Activated T-helper 1 cell treated with anti-CD3 and anti-CD28 coated beads, Interleukin-2, amount 50 U/mL, for 16 hours (primary cell): ENCODE measurements at places on chromosomes 4 and X.

DNA sequence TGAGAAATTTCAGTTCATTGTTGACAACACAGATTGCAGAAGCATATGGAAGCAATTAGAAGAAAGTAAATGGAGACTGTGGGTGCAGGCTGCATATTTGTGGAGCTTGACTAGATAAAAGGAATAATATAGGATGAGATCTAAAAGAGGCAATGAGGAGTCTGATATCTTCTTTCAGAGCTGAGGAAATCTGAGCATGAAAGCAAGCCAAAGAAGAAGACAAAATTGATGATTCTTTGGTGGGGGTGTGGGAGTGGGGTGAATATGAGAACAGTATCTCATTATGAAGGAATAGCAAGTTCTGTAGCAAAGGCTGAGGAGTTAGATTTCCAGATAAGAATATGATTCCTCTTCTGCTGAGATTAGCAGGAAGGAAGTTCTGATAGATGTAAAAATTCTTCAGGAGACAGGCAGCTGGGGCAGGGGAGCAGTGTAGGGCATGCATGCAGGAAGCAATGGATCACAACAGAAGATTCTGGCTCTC lies 6.1 kb upstream of the PDHA2 start:
- DNase-seq: no peak

- no peak for DNase-seq
Observed at GRCh38 chr4:60485276-60485675, 714.9 kb upstream of the ADGRL3 start.

- no peak for DNase-seq
Observed at GRCh38 chr4:183469936-183470335, 25.5 kb downstream of the CDKN2AIP start.

- no peak for DNase-seq
Observed at GRCh38 chr4:106495476-106495875, 126.9 kb upstream of the GIMD1 start.

- DNase-seq: no peak
Observed at GRCh38 chr4:42676066-42676951, 19.4 kb upstream of the ATP8A1 start.

- no peak for DNase-seq
Observed at GRCh38 chrX:10167573-10167972, 10.8 kb downstream of the CLCN4 start.

DNA sequence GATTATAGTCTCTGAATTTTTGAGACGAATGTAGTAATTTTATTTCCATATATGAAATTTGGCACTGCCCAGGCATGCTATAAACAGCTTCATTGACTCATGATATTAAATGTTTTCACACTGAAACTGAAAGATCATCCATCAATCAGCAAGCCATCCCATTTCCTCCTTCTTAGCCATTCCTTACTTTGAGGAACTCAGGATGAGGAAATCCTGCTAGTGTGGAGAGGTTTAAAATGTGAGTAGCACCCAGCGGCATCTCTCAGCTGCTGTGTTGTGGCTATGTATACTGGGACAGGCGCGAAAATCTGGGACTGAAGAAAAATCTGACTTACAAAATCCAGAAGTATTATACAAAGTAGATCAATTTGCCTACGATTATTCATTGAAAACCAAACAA lies 52.1 kb downstream of the PTCHD1 start:
- no peak for DNase-seq

- DNase-seq: no peak
Observed at GRCh38 chrX:111779582-111779981, 96.4 kb upstream of the TRPC5OS start.

DNA sequence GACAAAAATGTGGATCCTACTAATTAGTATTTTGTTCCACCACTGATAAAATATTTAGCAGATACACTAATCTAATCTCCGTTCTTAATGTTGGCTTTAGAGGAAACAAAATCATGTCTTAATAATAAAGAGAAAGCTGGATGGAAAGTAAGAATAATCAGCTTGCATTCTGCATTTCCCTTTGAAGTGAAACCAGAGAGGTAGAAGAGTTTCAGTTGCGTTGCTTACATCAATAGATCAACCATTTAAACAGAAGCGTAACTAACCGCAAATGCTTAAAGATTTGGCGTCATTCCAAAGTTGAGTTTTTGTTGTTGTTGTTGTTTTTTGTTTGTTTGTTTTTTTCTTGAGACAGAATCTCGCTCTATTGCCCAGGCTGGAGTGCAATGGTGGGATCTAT lies 168.9 kb downstream of the TRIML1 start:
- no peak for DNase-seq

DNA sequence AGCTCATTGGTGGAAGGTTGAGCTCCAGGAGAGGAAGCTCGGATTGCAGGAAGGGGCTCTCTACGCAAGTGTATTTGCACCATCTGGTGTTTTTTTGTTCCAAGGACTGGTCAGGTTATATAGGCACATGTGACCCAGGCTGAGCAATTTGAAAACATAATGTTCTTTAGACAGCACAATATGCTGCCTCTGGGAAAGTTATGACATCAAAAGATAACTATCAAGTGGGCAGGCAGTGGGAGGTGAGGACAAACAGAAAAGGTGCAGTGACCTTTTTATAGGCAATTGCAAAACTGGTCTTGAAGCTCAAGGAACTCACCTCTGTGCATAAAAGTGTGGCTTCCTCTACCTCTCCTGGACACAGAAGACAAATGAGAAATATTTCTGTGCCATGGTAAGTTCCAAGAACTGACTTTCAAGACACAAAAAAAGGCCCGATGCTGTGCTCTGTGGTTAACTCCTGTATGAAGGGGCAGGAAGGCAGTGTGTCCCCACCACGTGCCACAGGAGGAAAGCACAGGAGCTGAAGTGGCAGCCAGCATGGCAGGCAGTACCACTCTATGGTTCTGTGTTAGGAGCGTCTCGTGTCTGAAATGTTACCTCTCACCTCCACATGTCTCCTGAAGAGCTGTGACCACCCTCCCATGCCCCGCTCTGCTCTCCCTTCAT lies 128.6 kb downstream of the SHROOM3 start:
- DNase-seq: no peak

- no peak for DNase-seq
Observed at GRCh38 chrX:150647331-150647730, 45.9 kb upstream of the MTMR1 start.

DNA sequence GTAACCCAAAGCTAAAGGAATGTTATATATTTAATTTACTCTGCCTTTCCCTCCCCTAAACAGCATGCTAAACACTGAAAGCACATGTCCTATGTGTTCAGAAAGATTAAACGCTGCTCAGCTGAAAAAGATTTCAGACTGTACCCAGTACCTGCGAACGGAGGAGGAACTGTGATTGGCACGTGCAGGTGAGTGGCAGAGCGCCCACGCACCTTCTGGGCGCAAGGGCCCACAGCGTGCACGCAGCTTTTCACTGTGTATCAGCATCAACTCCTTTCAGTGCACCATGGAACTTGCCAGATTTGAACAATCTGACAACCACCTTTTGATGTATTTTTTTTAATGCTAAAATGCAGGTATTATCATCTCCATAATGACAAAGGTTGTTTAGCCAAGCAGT lies 87.7 kb downstream of the RFC1 start:
- DNase-seq: no peak
